ENCODE measurements at places on chromosomes 3 and 15.

- no peak for DNase-seq
Measured at GRCh38 chr3:194598771-194599557, 34.3 kb downstream of the TMEM44 start.

GRCh38 chr3:97927704-97928103 is 44.5 kb downstream of the RIOX2 start:
- DNase-seq, result no peak

- no peak for DNase-seq
Measured at GRCh38 chr3:157122116-157122515, 37.8 kb downstream of the CCNL1 start.

DNA sequence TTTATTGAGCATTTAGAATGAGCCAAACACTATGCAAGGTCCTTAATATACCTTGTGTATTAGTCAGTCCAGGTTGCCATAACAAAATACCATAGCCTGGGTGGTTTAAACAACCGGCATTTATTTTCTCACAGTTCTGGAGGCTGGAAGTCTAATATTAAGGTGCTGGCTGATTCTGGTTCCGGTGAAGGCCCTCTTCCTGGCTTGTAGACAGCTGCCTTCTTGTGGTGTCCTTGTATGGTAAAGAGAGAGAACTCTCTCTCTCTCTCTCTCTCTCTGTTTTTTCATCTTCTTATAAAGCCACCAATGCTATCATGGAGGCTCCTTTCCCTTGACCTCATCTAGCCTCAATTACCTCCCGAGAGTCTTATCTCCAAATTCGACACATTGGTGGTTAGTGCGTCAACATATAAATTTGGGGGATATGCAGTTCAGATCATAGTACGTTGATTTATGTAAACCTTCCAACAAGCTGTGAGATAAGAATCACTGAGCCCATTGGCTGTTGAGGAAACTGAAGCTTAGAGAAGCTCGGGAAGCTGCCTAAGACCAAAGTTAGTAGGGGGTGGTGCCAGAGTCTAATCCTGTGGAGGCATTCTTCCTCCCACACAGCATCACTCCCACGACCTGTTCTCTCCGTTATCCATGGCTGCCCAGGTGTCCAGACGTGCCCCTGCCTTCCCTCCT is 298.0 kb upstream of the PROK2 start:
- DNase-seq, result no peak

DNA sequence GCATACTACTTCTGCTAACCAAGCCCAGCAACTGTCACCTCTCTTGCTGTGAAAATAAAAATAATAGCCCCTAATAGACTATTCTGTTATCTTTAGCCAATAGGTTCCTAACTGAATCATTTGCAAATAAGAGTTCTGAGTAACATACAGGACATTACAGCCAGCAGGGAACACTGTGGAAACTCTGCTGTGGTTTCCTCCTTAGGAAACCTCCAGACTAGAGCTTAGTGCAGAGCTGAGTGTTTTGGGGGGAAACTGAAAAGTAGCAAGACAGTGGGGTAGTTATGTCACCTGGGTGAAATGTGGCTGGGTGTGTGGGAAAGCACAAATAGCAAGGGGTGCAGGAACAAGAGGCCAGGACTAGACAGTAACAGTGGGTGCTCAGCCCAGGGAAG is 32.4 kb downstream of the DZIP1L start:
- no peak for DNase-seq

- DNase-seq, result no peak
Measured at GRCh38 chr15:40908095-40908494, 13.8 kb downstream of the VPS18 start.
